ENCODE measurements at places on chromosomes 5 and 9. TPM values are rescaled to one million over a fixed set of nuclear protein-coding genes. Genes with fewer than 3 reads are reported as not detected.

DNA sequence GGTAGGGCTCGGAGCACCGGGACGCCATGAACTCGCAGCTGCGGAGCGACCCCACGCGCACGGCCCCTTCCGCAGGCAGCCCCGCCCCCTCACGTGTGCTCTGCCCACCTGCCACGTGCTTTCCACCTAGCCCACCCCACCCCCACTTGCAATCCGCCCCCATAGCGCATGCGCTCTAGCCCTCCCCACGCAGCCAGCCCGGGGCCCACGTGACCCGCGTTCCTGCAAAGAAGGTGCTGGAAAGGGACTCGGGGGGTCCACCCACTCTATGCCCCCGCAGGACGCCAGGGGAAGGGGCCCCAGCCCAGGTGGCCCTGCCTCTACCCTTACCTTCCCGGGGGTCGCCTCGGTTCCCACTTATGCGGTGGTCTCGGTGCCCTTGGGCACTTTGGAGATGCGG lies at the start of gene SOHLH1:
SOHLH1 (minus strand) TSS at position 42 of the 400 bp plus-strand sequence; CDS start at position 28, 14 bp downstream.
- DNase-seq: no peak

- DNase-seq: no peak
Measured at GRCh38 chr5:11777096-11777495, 127.2 kb downstream of the CTNND2 start.

Gene PDE6A
- not detected for total RNA-seq

- DNase-seq: no peak
Measured at GRCh38 chr5:24609706-24610105, 35.1 kb downstream of the CDH10 start.

DNA sequence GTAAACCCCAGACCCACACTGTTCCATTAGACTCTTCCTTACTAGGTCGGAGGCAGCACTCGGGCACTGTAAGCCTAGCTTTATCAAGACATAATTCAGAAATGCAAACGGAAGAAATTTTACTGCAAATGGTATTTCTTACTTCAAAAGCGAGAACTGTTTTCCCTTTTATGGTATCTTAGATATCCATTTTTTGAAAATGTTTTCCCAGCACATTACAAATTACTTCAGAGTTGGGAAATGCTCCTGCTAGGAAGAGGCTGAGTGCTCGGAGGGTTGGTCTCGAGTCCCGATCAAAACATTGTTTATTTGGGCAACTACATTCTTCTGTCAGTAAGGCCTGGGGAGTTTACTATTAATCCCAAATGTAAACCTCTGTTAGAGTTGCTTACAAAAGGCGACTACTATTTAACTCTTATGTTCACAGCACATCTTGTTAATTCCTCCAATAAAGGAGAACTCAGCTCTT lies 332.9 kb downstream of the CWC27 start:
- peak; percentile 70 for DNase-seq

DNA sequence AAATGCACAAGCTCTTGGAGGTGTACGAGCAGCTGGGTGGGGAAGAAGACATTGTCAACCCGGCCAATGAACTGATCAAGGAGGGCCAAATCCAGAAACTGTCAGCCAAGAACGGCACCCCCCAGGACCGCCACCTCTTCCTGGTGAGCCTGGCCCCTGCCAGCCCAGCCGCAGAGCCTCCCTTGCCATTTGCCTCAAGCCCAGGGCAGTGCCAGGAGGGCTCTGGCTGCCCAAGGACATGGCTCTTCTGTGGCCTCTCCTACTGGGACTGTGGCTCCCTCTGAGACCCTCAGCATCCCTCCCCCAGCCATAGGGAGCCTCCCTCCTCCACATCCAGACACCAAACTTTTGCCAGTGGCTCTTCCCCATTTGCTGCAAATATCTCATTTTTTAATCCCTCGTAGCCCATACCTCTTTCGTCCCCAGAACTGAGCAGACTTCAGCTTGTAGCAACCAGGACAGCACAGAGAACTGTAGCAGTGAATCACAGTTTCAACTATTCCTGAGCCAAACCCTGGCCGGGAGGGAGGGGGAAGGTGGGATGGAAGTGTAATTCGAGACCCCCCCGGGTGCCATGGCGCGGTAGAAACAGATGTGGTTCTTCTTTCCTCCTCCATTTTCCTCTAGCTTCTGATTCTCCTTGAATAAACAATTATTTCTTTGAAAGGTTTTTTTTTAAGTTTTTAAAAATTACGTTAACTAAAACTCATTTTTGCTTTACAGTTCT lies 44.5 kb upstream of the SUSD3 start:
- no peak for DNase-seq

DNA sequence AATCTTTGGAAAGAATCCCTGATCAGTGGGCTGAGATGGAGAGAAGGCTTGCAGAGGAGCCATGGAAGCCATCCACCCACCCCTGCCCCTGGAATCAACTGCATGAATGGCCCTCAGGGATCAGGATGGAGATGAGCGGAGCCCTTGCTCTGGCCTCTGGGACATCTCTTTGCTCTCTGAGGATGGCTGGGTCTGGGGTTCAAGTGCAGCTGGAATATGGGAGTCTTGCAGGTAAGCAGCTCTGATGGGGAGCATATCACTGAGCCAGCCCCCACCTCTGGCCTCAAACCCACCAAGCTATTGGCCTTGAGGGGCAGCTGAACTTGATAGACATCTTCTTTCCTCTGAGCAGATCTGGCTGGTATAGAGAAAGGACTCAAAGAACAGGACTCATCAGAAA lies 76.1 kb downstream of the C5orf15 start:
- no peak for DNase-seq

Gene DMRT3
- total RNA-seq: not detected

Gene PFN3
- not detected for total RNA-seq

GRCh38 chr9:132162764-132163456 lies 1.1 kb downstream of the NTNG2 start:
- no peak for DNase-seq

- DNase-seq: no peak
Measured at GRCh38 chr5:1919209-1919566, 36.5 kb upstream of the IRX4 start.

- DNase-seq: no peak
Measured at GRCh38 chr5:52491071-52491787, 296.5 kb upstream of the ITGA1 start.

- no peak for DNase-seq
Measured at GRCh38 chr9:90128587-90129190, 513.9 kb downstream of the DIRAS2 start.

- DNase-seq: no peak
Measured at GRCh38 chr5:95554331-95554646, 488 bp downstream of the SKIC3 start.

GRCh38 chr9:130660683-130661450 lies 3.5 kb upstream of the PRDM12 start:
- no peak for DNase-seq

DNA sequence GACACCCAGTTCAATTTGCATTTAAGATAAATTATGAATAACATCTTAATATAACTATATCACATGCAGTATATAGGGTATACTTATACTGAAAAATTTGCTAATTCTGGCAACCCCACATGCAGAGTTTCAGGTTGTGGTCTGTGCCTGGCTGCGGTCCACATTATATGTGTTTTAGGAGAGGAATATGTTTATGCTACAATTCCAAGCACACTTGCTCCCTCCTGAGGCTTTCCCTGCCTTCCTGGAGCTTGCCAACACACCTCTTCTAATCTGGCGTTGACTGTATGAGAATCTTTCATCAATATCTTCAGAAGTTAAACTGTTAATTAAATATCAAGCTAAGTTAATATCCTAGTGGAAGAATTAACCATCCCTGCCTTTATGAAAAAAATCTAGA lies 45.2 kb downstream of the SEMA5A start:
- peak; percentile 18 for DNase-seq

GRCh38 chr5:151238303-151238741 lies 14.4 kb upstream of the CCDC69 start:
- DNase-seq: no peak

GRCh38 chr9:80632041-80632440 lies 1057.3 kb downstream of the TLE1 start:
- peak; percentile 16 for DNase-seq

Gene TAF1L
- not detected for total RNA-seq

- DNase-seq: peak; percentile 75
Measured at GRCh38 chr5:136174021-136174659, 18.8 kb downstream of the SMIM32 start.

GRCh38 chr5:32686799-32687498 lies 24.2 kb upstream of the NPR3 start:
- peak; percentile 7 for DNase-seq

- no peak for DNase-seq
Measured at GRCh38 chr9:134403292-134403681, 77.0 kb downstream of the RXRA start.

DNA sequence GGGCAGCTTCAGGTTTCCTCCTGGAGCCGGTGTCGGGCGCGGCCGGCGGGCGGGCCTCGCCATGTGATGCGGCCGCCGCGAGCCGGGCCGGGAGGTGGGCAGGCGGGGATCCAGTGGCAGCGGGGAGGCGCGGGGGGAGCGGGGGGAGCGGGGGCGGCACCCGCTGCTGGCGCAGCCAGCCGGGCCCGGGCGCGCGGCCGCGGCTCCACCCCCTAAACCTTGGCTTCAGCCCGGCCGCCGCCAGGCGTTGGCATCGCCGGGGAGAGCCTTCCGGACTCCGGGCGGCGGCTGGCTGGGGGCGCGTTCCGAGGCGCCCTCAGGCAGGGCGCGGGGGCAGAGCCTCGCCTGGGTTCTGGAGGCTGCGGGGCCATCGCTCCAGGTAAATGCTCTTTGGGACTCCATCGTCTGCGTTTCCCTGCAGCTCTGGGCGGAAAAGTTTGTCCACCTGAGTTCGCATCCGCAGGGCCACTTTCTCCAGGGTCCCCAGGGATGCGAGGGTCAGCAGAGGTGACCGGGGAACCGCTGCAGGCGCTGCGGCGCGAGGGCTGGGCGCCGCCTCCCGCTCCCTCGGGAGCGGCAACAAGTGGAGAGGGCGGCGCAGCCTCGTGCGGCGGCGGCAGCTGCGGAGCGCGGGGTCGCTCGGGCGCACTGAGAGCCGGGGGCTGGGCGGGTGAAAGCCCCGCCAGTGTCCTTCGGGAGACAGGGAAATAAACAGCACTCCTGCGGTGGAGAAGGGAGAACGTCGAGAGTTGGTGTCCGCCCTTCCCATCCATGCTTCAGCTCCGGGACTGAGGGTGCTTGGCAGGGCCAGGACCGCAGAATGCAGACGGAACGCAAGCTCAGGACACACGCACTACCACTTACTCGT lies at the start of gene ARHGEF28:
ARHGEF28 (plus strand) TSS at position 253 of the 868 bp plus-strand sequence. CDS start 58,656 bp downstream, outside the sequence.
- peak; percentile 28 for DNase-seq

Gene ADAMTS12
- 51.3 TPM for total RNA-seq

DNA sequence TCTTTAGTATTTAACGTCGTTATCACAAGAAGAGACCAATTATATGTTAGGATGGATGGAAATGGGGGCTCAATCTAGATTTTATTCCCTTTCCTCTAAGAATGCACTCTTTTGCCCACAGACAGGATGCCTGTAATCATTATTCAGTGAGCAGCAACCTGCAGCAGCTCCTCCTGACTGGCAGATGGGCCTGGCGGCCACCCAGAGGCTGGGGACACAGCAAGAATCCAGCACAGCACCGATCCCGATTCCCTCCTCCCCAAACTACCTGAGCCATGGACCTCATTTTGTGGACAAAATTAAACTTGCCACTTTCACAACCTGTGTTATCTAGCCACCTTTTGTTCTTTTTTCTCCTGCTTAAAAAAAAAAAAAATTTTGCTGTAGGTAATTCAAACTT lies 101.0 kb downstream of the USP20 start:
- no peak for DNase-seq

Gene FOXD4L5
- total RNA-seq: under 0.01 TPM

- DNase-seq: no peak
Measured at GRCh38 chr5:119229950-119230349, 125.9 kb upstream of the TNFAIP8 start.

DNA sequence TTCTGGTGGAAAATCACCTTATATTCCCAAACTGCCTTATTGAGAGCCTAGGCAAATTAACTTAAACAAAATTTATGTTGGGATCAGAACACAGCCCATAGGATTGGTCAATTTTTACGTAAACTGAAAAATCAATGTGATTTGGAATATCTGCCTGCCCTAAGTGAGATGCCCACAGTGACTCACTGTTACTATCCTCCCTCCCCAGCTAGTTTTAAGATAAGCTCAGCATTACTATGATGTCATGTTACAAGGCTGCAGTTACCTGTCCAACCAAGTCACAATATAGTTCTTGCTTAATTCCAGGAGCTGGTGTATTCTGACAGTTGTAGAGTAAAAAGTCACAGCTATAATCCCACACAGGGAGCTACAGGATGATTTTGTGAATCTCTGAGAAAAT lies 23.1 kb downstream of the SKP1 start:
- DNase-seq: peak; percentile 38

DNA sequence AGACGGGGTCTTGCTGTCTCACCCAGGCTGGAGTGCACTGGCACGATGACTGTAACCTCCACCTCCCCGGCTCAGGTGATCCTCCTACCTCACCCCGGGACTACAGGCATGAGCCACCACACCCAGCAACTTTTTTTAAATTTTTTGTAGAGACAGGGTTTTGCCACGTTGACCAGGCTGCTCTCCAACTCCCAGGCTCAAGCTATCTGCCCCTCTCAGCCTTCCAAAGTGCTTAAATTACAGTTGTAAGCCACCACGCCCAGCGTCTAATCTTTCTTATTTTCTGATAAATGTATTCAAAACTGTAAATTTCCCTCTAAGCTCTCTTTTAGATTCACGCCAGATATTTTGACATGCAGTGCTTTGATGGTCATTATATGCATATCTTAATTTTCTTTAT lies 10.3 kb downstream of the FRRS1L start:
- DNase-seq: no peak

DNA sequence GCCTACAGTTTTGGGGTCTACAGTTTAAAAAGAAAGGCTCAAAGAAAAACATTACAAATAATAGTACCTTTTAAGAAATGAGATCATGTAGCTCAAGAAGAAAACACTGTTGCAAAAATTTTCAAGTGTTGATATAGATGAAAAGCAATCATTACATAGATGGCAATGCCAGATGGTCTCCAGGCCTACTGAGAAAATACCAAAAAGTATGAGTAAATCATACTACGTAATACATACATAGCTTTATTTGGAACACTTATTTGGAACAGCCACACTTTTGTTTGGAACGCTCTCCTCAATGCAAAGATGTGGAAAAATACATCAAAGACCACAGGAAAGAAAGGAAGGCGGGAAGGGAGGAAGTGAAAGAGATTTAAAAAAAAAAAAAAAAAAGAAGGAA lies 44.1 kb downstream of the MARCHF11 start:
- no peak for DNase-seq

GRCh38 chr9:106130374-106130773 lies 436.0 kb downstream of the TMEM38B start:
- no peak for DNase-seq

- DNase-seq: no peak
Measured at GRCh38 chr9:36855448-36856315, 178.4 kb downstream of the PAX5 start.

GRCh38 chr5:7080501-7080900 lies 315.4 kb upstream of the ADCY2 start:
- no peak for DNase-seq

Gene SLCO6A1
- total RNA-seq: not detected

GRCh38 chr9:71767776-71768321 lies 464 bp downstream of the CEMIP2 start:
- DNase-seq: peak; percentile 26

GRCh38 chr9:95048225-95049087 lies 269.1 kb downstream of the FANCC start:
- no peak for DNase-seq

Gene GPR151
- not detected for total RNA-seq

All from IMR-90 (cell line).